Stimulated activated CD8-positive, alpha-beta memory T cell treated with anti-CD3 and anti-CD28 coated beads, Interleukin-4, amount 100 ng/mL, for 48 hours (primary cell): ENCODE measurements at places on chromosomes 6 and 20.

DNA sequence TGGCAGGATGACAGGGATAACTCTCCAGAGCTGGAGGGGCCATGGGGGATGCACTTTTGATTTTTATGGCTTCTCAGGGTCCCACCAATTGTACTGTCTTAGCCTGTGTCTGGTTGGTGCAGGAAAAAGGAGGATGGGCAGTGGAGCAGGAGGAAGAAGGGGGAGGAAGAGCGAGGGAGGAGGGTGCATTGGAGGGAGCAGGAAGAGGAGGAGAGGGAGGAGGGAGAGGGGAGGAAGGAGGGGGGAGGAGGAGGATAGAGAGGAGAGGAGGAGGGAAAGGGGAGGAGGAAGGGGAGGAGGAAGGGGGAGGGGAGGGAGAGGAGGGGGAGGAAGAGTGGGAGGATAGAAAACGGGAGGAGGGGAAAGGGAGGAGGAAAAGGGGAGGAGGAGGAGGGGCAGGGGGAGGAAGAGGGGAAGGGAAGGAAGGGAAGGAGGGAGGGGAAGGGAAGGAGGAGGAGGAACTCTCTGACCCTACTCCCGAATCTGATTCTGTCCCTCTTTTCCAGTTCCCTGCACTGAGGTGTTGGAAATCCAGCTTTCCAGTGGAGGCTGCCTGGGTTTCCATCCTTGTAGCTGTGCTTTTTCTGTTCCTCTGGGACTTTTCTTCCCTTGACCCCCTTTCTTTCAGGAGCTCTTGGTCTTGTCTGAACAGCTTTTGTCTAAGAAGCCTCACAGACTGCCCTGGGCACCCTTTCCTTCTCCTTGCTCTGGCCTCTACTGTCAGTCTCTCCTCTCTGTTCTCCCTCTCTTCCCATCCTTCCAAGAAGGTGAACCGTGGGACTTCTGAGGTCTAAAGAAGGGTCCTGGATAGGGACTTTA, 149.4 kb downstream of the DHX35 start:
- no peak for DNase-seq

DNA sequence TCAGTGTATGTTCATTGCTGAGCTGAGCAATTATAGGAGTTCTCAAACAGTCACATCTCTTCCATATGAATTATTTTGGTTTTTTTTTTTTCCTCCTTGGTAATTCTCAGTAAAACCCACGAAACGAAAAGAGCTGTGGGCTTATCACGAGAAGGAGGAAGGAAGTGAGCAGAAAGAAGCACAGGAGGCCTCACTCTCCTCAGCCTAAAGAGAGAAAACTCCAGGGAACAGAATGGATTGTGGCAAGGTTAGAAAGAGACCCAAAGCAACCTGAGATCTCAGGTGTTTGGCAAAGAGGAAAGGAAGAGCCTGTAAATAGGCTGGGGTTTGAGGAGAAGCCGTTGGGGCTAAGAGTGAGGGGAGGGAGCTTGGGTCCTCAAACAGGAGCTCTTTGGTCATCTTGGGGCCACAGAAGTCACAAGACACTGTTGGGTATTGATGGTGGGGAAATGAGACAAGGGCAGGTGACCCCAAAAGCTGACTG, 67.8 kb upstream of the CITED2 start:
- no peak for DNase-seq

GRCh38 chr20:53652859-53653517, 59.3 kb upstream of the ZNF217 start:
- DNase-seq = no peak

- no peak for DNase-seq
Observed at GRCh38 chr6:161057103-161058091, 65.8 kb downstream of the MAP3K4 start.

- DNase-seq = peak; percentile 60
Observed at GRCh38 chr6:27280064-27280539, 32.0 kb downstream of the POM121L2 start.

- no peak for DNase-seq
Observed at GRCh38 chr20:24648481-24648880, 179.1 kb downstream of the SYNDIG1 start.

GRCh38 chr6:99119109-99120031, 171.6 kb upstream of the FBXL4 start:
- DNase-seq = peak; percentile 26

GRCh38 chr6:24990236-24990845, 54.6 kb upstream of the RIPOR2 start:
- DNase-seq = no peak

GRCh38 chr6:90103056-90103800, 193.4 kb downstream of the BACH2 start:
- DNase-seq = peak; percentile 50

GRCh38 chr6:113884011-113884410, 26.9 kb downstream of the MARCKS start:
- no peak for DNase-seq

DNA sequence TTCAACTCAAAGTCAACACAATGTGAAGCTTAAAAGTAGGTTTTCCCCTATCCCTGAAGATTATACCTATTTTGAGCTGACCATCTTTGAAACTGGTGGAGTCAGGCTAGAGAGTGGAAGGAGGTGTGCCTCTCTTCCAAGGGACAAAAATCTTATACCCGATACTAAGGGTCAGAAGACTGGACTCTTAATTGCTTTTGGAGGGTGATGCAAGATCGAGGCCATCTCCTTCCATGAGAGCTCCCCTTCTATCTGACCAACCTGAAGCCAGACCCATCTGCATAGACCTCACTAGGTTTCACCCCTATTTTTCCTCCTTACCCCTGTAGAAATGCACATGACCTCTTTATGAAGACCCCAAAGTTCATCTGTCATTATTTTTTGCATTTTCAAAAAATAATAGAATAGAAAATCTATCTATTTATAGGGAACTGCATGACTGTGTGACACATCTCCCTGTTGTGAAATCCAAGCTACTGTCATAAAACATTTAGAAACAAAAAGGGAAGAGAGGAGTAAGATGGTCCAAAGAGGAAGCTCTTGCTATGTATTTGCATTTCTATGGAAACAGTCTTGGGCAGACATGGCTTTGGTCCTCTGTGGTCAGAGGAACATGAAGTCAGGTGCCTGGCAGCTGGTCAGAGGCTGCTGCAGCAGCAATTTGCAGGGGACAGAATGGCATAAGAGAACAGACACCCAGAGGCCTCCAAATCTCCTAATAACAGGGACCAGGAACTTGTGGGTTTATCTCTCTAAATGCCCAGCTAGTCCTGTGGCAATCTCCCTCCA, 349.2 kb downstream of the MAFB start:
- no peak for DNase-seq

DNA sequence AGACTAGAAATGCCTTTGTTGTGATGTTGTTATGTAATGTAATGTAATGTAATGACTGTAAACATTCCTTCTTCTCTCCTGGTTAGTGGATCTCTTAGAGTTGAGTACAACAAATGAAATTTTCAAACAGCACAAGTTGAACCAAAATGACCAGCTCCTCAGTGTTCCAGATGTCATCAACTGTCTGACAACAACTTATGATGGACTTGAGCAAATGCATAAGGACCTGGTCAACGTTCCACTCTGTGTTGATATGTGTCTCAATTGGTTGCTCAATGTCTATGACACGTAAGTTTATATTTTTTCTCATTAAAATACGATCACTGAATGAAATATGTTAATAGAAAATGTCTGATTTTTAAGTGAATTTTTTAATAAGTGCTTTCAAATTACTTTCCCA, 496.7 kb downstream of the UTRN start:
- DNase-seq = no peak

- DNase-seq = no peak
Observed at GRCh38 chr6:327538-328116, 35.3 kb downstream of the DUSP22 start.

- no peak for DNase-seq
Observed at GRCh38 chr6:18314317-18314997, 50.1 kb upstream of the DEK start.

DNA sequence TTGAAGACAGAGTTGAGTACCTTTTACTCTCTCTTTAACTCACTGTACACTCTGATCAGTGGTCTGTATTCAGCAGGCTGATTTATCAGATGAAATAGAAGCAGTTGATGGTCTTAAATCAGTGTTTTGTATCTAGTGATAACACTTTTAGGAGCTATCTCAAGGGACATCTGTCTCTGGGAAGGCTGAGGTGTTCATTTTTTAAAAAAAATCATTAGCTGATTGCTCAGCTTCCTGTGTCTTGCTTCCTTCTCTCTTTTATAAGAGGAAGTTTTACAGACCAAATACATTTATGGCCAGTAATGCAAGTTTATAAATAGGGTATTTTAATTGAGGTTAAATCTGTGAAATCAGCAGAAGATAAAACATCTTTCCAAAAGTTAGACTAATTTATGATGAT, 12.0 kb upstream of the CCDC170 start:
- no peak for DNase-seq

DNA sequence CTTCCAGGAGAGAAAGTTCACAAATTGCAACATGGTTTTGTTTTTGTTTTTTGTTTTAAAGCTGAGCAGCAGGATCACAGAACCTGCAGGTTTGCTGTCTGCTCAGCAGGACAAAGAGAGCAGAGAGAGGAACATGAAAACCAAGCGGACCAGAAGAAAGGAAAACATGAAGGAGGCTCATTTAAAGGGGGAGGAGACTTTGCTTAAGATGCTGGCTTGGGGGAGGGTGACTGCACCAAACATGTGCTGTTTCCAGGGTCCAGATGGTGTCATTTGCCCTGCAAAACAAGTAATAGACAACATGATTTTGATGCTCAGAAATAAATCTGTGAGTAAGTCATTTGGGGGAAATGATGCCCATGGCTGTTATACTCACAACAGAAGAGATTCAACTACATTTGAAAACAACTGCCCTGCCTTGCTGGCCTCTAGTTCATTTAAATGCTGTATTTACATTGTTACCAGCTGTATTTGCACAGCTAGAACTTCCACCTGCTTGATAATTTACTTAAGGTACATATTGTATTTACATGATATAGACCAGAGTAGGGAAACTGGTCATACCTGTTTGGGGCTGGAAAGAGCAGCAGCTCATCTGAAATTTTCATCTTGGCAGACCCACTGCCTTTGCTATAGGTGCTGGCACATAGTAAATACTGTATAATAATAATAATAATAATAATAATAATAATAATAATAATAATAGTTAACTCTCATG, 32.2 kb upstream of the CHD6 start:
- no peak for DNase-seq

DNA sequence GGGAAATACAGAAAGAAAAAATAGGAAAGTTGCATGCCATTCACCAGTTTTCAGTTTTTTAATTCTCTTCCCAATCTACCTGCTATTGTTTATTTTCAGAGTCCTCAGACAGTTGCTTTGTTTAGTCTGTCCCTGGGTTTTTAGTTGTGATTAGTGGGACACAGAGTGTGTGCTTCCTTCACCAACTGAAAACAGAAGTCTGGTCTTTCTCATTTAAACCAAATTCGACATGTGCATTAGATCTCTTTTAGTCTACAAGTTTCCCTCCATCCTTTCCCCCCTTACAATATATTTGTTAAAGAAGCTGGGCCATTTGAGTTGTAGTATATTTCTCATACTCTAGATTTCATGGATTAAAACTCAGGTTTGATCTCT, 58.7 kb upstream of the STMND1 start:
- no peak for DNase-seq

GRCh38 chr6:41784581-41785171, 2.8 kb upstream of the TOMM6 start:
- no peak for DNase-seq

DNA sequence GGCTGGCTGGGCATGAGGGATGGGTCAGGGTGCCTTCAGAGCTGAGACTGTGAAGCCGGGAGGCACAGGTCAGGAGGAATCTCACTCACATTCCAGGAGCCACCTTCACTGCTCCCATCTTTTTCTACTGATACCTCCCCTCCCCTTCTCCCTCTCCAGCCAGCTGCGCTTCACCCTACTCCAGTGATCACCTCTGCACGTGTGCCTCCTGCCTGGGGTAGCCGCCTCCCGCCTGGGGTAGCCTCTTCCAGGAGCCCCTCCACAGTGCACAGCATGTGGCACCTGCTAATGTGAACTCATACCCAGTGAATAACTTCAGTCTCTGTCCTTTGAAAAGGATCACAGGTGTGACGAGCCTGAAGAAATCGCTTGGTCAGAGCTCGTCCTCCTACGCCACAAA, 232.6 kb downstream of the TMEM242 start:
- DNase-seq = no peak
